DMS79 treated with DMSO at 0.1 percent for 48 hours (cell line): ENCODE measurements at places on chromosomes 11 and 22.

- DNase-seq = no peak
These were observed 4.4 kb upstream of the PGAP2 start for GRCh38 chr11:3803726-3804495.

DNA sequence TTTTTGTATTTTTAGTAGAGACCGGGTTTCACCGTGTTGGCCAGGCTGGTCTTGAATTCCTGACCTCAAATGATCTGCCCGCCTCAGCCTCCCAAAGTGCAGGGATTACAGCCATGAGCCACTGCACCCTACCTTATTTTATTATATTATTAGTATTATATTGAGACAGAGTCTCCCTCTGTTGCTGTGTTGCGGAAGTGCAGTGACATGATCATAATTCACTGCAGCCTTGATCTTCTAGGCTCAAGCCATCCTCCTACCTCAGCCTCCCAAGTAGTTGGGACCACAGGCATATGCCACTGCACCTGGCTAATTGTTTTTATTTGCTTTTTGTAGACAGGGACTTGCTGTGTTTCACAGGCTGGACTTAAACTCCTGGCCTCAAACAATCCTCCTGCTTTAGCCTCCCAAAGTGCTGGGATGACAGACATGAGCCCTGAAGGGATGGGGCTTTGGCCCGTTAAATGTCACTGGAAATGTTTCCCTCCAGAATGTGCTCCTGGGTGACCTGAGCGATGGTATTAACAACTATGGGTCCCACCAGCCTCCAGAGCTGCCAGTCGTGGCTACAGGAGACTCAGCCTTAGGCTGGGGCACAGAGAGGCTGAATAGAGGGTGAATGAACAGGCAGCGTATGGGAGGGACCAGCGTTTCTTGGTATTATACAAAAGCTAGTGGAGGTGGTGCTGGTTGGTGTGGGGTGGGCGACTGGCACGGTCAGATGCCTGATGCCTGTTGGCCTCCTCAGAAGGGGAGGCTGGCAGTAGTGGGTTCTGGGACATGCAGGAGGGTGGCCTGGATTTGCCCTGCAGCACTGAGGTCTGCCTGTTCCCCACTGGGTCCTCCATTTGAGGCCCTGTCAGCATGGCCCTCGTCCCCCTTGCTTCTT, 7.3 kb downstream of the TANGO2 start:
- DNase-seq = no peak

DNA sequence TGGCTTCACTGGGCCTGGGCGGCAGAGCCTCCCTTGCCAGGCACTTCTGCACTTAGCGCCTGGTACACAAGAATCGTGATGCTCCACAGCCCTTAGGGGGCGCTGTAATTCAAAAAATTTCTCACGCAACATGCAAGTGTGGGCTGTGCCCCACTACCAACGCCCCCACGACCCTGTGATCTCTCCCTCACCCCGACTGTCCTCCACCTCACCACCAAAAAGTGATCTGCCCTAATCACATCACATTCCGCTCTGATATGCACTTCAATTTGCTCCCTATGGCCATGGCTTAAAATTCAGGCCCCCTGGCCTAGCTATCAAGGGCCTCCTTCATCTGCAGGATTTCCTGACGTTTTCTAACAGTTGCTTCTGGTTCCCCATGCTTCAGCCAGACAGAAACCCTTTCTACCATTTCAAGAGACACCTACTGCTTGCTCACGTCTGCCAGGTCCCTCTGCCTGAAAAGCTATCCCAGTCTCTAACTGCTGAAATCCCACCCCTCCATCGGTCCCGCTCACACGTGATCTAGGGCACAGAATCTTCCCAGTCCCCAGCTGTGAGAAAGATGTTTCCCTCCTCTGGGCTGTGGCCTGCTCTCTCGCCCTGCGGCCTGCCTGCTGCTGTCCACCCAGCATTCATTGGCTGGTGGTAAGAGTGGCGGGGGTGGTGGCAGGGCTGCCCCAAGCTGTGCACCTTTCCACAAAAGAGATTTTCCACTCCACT, 27.9 kb upstream of the LRRC32 start:
- DNase-seq = no peak

GRCh38 chr11:81986556-81987161, 747.0 kb downstream of the FAM181B start:
- DNase-seq = no peak
